ENCODE measurements at places on chromosomes 3 and 15.

DNA sequence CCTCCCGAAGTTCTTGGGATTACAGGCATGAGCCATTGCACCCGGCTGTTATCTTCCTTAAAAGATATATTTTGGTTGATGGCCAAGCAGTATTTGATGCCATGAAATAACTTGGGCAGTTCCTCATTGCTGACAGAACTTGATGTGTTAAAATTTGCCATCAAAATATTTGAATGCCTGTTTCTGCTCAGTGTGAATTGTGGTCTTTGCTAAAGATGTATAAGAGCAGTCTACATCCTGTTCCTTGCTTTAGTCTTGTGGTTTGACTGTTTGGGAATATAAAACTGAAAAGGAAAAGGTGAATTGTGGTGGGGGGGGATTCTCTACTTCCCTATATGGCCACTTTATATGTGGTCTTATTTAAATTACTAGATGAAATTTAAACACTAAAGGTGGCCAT is 14.0 kb downstream of the TRIM71 start:
- DNase-seq: no peak

- DNase-seq: no peak
Measured at GRCh38 chr3:48426944-48427629, 2.8 kb downstream of the PLXNB1 start.

DNA sequence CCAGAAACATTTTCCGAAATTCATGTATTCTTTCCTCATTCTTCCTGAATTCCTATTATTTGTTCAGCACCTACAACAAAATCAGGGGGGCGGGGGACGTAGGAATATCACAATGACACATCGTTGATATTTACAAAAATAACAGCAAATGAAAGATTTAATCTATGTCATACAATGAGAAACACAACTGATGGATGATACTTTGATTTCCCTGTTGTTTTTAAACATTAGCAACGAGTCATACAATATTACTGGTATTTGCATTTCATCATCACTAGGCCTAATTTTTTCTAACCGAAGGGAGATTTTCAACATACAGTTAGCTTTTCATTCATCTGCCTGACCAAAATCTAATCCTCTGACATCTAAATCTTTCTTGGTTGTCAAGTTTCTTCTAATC is 45.3 kb upstream of the INO80 start:
- no peak for DNase-seq

DNA sequence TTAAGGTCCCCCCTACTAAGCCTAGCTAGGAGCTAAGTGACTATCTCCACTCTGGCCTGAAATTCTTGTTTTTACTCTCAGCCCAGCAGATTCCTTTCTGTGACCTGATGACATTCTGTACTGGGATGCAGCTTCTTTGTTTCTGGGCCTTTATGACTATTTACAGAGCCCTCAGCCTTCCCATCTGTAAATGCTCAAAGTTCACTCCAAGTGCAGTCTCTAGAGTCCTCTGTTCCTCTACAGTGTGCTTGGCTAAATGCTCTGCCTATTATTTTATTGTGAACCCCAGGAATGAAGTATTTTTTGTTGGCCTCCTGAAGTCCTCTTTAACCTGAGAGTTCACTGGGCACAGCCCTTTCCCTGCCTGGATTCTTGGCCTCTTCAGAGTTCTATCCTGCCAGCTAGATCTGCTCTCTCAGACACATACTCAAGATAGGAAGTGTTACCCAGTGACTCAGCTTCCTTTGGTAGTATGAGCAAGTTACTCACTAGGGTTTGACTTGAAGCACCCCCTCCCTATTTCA is 278.1 kb upstream of the P2RY1 start:
- DNase-seq: no peak

GRCh38 chr15:50939911-50940310 is 31.4 kb downstream of the AP4E1 start:
- DNase-seq: no peak

DNA sequence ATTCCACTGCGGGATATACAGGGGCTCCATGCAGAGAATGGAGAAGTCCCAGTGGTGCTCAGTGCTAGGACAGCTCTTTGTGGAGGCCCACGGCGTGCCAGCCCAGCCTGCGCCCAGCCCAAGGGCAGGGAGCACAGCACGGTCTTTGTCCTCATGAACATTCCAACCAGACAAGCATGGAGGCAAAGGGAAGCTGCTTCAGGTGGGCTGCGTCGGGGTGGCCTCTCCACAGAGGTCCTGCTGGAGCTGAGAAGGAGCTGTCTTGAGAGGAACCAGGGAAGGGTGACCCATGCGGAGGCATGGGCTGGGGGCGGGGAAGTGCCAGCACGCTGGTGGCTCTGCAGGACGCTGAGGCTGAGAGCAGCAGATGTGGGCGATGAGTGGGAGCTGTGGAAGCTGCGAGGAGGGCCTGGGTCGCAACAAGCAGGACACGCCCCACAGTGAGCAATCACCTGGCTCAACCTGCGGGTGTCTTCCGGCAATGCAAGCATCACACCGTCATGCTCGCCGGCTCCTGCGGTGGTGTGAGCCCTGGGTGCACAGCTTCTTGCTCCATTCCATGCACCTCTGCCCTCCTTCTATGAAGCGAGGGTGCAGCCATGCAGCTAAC is 14.0 kb upstream of the KLF15 start:
- no peak for DNase-seq

GRCh38 chr3:81713031-81713430 is 48.4 kb downstream of the GBE1 start:
- no peak for DNase-seq
